ACHN (cell line): ENCODE measurements at places on chromosomes 12 and 14.
A peak's percentile ranks its signal among the peaks of the same experiment; 100 is the strongest.

DNA sequence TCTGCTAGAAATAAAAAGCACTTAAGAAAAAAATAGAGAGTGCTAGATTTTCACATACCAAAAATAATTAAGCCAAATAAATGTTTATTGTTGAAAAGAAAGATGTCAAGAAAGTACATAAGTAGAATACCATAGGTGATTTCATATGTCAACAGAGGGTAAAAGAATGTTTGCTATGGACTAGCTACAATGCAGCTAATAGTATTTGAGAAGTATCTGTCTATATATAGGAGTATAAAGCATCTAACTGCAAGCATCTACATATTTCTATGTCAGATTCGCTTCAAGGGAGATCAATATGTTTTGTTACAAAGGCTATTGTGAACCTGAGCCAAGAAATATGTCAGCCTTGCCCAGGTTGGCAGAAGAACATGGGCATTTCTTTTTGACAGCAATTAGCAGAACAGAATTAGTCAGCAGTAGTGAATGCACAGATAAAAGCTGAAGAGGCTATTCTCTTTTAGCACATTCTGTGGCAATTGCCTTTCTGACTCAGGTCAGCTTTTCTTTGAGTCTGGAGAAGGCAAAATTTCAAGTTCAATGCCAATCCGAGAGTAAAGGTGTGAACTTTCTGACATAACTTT, 140.1 kb downstream of the ALG10B start:
- DNase-seq, result no peak

DNA sequence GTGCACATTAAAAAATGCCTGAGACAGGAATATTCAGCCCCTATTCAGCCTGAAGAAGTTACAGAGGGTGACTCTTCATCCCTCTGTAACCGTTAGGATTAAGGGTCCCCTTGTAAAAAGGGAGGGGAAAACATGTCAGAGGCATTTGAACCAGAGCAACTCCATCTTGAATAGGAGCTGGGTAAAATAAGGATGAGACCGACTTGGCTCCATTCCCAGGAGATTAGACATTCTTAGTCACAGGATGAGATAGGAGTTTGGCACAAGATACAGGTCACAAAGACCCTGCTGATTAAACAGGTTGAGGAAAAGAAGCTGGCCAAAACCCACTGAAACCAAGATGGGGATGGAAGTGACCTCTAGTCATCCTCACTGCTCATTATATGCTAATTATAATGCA, 19.9 kb upstream of the MDM1 start:
- no peak for DNase-seq

- DNase-seq, result no peak
These were observed 13.6 kb upstream of the PLEK2 start for GRCh38 chr14:67425608-67426007.

GRCh38 chr12:1346126-1346525, 248.3 kb downstream of the FBXL14 start:
- no peak for DNase-seq

DNA sequence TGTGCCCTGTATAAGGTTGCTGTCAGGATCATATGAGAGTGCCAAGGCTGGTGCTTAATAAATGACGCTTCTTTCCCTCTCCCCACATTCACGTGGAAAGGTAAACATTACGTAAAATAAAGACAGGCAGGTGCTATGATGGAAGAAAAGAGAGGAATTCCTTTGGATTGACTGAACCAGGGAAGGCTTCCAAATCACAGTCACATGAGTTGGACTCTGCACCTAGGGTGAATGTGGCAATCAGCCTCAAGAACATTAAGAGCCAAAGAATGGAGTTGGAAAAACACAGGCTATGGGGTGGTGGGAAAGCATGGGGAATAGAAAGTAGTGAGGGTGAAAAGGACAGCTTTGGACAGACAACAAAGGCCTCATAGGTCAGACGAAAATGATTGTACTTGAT, 473.1 kb downstream of the VRK1 start:
- no peak for DNase-seq

DNA sequence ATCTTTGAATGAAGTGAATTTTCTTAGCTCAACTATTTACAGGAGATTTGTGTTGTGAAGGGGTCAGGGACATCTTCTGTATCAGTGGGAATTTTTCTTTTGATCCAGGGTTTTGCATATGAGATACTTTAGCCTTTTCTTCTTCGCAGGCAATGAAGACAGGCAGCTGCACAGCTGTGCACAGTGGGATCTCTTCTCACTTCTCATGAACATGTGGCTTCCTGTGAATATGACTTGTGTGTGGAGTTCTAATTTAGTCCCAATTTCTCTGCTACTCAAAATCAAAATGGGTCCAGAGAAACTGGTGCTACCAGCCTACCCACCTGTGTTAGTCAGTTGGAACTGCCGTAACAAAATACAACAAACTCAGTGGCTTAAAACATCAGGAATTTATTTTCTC, 37.8 kb downstream of the ARF6 start:
- no peak for DNase-seq

DNA sequence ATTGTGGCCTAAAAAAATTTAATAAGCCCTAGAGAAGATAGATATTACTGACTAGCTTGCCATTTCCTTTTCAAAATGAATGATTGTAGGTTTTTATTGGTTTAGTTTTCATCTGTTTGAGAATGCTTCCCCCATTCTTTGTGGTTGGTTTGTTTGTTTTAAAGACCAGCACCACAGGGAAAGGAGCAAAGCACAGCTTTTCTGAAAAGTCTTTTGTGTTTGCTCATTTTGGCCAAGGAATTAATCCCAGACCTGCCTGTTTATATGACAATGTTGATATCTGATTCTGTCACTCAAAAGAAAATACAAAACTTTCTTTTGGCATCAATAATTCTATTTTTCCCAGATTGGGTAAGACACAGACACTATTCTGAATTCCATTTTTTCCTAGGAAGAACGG, 312.5 kb upstream of the FLRT2 start:
- DNase-seq, result no peak

- DNase-seq, result no peak
These were observed 21.4 kb upstream of the TMTC2 start for GRCh38 chr12:82665142-82665923.

- DNase-seq, result no peak
These were observed 12.0 kb downstream of the KIF26A start for GRCh38 chr14:104150136-104151025.

DNA sequence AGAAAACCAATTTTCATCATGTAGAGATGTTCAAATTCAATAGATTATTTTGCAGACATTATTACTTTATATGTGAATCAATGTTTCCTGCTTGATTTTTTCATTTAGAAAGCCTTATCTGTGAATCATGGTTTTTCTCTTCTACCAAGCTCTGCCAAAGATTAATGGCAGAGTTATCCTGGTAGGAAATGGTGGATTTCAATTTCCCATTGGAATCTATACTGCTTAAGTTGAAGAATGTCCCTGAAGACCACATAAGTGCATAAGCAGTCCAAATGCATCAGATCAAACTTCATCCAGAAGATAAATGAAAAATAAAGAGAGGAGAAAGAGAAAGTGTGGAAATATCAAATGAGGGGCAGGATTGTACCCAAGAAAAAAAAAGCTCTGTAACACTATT, 5.0 kb downstream of the LUM start:
- no peak for DNase-seq

DNA sequence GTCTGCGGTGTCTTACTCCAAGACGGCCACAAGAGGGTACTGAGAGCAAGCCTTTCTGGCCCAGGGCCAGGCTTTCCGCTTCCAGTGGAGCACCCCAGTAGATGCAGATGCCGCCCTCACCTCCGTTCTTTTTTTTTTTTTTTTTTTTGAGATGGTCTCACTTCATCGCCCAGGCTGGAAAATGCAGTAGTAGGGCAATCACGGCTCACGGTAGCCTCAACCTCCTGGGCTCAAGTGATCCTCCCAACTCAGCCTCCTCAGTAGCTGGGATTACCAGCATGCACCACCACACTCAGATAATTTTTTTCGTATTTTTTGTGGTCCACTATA, 5.6 kb upstream of the LBHD2 start:
- peak; percentile 81 for DNase-seq

DNA sequence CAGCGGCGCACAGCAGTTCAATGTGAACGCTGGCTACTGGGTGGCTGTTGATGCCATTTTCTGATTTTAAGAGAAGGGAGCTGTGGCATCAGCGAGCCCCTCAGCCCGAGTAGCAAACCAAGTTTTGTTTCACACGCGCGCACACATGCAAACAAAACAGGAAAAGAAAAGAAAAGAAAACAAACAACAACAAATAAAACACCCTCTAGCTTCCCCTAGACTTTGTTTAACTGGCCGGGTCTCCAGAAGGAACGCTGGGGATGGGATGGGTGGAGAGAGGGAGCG, 540 bp downstream of the PAX9 start:
- no peak for DNase-seq

GRCh38 chr12:8779281-8779680, 43.1 kb upstream of the A2ML1 start:
- DNase-seq, result no peak

- DNase-seq, result no peak
These were observed 189.0 kb upstream of the CCND2 start for GRCh38 chr12:4084573-4084972.

GRCh38 chr12:131057211-131057721, 103.6 kb downstream of the ADGRD1 start:
- no peak for DNase-seq

DNA sequence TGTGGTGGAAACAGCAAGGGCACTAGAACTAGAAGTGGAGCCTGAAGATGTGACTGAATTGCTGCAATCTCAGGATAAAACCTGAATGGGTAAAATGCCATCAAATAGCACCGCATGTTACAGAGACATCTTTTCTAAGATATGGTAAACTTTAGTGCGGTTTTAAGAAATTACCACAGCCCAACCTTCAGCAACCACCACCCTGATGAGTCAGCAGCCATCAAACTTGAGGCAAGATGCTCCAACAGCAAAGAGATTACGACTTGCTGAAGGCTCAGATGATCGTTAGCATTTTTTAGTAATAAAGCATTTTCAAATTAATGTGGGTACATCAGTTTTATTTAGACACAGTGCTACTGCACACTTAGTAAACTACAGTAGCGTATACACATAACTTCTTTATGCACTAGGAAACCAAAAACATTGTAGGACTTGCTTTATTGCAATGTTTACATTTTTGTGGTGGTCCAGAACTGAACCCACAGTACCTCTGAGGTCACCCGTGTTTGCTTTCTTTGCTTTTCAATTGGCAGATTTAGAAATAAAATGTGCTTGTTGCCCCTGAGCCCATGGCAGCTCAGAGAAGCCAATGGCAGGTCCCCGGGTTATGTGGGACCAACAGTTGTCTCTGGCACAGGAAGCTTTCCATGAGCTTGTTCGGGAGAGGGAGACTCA, 15.9 kb downstream of the GOLGA3 start:
- DNase-seq, result no peak

- DNase-seq, result no peak
These were observed 207.5 kb upstream of the PWP1 start for GRCh38 chr12:107477947-107478610.

DNA sequence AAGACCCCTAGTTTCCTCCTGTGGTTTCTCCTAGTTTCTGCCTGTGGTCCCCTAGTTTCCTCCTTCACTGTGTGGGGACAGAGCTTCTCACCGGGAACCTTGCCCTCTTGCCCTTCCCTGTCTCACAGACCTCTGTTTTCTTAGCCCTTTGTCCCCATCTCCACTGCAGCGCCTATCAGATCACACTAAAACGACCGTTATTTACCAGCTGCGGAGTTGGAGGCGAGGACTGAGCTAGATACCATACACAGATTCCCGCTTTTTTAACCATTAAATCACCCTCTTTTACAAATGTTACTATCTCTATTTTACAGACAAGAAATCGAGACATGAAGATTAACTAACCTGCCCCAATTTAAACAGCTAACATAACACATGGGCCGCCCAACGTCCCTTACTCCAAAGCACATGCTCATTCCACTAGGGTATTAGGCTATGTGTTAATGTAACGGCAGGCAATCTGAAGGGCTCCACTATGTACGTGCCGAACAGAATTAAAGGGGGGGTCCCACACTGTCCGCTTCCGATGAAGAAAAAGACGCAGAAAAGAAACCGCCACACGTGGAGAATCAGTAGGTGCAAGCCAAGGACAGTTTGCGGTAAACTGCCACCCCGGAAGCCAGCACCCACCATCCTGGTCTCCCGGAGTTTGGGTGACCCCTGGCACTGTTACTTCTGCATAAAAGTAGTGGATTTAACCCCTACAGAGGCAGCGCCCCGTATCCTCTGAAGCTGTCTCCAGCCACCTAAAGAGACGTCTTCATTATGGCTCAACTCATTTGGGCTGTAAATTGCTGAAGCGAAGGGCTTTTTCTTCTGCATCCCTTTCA, 1.9 kb upstream of the FKBP4 start:
- DNase-seq, result no peak

DNA sequence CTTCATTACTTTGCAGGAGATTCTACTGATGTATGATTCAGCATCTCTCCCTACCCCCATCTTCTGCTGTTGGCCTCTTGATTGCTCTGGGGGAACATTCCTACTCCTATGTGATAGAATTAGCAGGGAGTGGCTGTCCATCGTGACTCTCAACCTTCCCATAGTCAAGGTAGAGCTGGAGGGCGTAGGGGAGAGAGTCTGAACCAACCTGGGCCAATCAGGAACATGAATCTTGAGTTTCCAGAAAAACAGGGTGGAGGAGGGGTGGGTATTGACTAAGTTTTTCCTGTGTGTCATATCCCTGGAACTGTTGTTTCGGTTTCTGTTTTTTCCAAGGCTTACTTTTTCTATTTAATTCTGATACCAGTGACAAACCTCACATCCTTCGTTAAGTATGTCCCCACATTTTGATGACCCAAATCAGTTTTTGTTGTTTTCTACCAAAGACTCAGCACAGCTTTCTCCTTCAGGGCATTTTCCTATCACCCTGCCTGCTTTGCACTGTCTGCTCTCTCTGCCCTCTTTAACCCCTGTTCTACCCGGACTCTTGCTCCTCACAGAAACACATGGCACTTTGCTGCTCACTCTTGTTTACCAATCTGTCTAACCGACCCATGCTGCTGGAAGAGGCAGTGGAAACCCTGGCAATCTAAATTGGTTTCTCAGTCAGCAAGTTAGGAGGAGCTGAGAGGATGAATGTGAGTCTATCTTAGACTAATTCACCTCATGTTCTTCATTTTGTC, 1428.3 kb downstream of the AACS start:
- no peak for DNase-seq
